HuH-7.5 (cell line): ENCODE measurements at places on chromosomes 13 and 19.

DNA sequence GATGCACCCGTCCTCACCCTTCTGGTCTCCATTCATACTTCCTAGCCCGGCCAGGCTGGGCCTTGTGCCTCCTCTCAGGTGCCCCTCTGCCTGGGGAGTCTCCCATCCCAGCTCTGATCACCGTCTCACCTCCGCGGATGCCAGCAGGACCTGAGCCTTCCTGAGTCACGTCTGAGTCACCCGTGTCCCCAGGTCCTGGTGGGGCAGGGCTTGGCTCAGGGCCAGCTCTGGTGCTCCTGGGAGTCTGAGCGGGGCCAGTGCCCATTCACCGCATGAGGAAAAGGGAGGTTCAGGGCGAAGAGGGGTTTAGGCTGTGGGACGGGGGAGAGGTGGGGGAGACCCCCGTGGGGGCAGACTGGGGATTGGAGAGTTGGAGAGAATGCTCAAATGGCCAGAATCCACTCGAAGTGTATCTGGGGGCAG lies 593 bp downstream of the ATP8B3 start:
- DNase-seq, result peak; percentile 70

GRCh38 chr19:21474671-21475181 lies 30.7 kb upstream of the ZNF429 start:
- DNase-seq, result no peak

- no peak for DNase-seq
Observed at GRCh38 chr19:23420824-23421223, 25.6 kb upstream of the ZNF91 start.

DNA sequence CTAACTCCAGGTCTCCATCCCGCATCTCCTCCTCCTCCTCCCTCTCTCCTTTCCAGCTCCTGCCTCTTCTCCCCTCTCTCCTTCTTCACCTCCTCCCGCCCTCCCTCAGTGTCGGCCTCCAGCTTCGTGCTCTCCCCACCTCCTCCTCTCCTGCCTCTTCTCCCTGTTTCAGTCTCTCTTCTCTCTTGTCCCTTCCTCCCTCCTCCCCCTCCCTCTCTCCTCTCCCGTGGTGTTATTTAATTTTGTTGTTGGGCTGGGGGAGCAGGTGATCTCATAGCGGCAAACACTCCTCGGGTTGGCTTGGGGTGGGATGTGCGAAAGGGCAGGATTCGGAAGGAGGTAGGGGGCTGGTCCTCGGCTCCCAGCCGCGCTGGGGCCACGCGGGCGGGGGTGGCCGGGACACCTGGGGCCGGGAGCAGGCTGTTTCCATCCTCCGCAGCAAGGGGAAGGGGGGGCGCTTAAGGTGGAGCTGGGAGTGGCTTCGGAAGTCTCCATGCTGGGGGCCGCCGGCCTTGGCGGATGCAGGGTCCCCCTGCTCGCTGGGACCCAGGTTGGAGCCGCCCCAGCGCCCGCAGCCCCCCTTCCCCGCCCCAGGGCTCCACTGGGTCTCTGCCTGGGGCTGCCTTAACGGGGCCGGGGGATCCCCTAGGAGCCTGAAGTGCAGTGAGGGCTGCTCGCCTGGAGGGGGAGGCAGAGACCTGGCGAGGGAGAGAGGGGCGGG lies at the start of gene CA11:
TSS of gene CA11 (minus strand) at position 187 of the 721 bp plus-strand sequence. CDS start 555 bp downstream, outside the sequence.
- DNase-seq, result peak; percentile 96

- DNase-seq, result no peak
Observed at GRCh38 chr19:41707502-41707812, 969 bp upstream of the CEACAM5 start.

DNA sequence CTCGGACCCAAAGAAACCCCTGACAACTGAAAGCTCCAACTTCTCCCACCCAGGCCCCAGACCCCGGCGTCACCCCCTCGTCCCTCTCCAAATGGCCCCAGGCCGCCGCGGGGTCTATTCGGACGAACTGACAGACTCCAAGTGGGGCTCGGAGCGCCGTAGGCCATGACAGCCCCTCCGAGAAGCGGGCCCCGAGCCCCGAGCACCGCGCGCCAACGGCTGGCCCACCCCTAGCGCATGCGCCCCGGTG lies 360 bp downstream of the DDX39A start:
- peak; percentile 93 for DNase-seq

- DNase-seq, result no peak
Observed at GRCh38 chr13:98842070-98842469, 89.6 kb upstream of the SLC15A1 start.

- no peak for DNase-seq
Observed at GRCh38 chr19:13669780-13670355, 94.5 kb upstream of the MRI1 start.

DNA sequence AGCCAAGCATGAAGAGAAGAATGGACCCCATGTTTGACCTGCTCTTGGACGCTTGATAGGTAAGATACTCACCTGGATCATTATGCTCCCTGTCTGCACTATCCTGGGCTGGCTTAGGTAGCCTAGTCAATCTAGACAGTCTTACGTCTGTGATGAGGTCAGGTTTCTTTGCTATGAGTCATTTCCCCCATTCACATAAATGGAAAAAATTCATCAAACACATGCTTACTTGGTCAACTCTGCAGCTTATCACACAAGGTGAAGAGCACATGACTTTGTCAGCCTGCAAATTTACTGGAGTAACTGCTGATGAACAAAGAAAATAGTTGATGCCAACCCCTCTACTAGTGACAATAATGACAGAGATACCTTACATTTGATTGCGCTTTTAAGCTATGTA lies 170.0 kb downstream of the NUFIP1 start:
- DNase-seq, result no peak

- peak; percentile 12 for DNase-seq
Observed at GRCh38 chr13:79485014-79485811, 4.3 kb downstream of the NDFIP2 start.

DNA sequence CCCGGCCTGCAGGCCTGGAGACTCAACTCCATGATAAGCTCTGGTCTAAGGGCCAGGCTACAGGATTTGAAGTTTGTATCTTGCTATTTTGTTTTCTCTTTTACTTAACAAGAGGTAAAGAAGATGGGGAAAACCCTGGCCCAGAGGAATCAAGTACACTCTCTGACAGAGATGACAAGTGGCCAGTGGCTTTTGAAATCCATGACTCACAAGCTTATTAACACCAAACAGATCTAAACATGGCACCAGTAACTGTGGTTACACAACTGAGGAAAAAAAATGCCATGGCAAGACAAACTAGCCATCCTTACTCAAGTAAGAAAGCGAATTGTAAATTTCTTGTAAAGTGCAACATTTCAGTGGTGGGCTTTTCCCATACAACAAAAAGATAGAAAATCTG lies 72.6 kb upstream of the SERTM1 start:
- no peak for DNase-seq

DNA sequence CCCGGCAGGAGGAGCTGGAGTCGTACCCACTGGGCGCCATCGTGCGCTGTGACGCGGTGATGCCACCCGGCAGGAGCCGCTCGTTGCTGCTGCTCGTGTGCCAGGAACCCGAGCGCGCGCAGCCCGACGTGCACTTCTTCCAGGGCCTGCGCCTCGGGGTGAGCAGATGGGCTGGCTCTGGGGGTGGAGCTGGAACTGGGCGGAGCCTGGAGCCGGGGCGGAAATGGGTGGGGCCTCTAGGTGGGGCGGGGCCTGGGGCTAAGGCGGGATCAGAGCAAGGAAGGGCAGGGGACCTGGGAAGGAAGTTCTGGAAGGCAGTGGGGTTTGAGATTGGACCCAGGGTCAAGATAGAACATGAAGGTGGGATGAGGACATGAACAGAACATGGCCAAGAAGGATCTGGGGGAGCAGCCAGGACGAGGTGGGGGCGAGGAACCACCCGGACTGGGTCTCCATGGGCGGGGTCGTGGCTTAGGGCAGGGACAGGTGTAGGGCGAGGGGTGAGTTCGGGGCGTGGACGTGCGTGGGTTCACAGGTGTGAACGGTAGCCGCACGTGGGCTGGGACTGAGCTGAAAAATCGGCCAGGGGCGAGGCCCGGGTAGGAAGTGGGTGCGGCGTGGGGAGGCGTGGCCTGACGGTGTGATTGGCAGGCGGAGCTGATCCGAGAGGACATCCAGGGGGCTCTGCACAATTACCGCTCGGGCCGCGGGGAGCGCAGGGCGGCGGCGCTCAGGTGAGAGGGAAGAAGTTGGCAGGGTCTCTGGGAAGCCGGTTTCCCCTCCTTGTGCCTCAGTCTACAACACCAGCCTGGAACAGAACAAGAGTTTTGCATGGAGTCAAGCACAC lies 4.7 kb downstream of the EPS8L1 start:
- peak; percentile 75 for DNase-seq

GRCh38 chr19:37928527-37929286 lies 21.7 kb downstream of the SIPA1L3 start:
- no peak for DNase-seq

DNA sequence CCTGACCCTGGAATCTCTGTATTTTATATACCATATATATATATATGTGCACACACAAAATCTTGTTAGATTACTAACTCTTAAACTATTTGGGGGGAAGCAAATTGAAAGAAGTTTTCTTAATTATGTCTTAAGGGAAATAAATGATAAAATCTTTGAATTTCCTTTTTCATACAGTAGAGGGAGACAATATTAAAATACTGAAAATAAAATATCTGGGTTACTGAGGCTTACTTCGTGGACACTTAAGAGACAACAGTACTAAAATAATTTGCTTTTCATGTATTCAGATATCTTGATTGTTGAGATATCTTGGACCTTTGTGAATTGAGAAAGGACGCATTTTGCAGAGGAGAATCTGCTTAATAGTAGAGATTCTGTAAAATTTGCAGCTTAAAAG lies 17.0 kb downstream of the SUGT1 start:
- DNase-seq, result no peak

DNA sequence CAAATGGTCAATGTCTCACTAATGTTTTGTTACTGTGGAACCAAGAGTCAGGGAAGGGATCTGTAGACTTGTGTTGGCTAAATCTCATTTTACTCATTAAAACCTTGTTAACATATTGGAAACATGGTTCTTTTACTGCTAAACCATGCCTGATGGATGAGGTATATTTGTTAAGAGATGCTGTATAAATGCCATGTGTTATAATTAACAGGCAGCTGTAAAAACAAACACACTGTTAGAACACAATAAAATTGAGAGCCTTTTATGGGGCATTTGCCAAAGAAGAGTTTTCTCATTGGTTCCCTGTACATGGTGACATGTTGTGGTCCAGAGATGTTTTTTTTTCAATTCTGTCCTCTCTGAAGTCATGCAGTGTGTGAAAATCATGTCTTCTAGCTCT lies 121.9 kb downstream of the ESD start:
- no peak for DNase-seq

- no peak for DNase-seq
Observed at GRCh38 chr13:31179754-31180153, 18.1 kb upstream of the HSPH1 start.

DNA sequence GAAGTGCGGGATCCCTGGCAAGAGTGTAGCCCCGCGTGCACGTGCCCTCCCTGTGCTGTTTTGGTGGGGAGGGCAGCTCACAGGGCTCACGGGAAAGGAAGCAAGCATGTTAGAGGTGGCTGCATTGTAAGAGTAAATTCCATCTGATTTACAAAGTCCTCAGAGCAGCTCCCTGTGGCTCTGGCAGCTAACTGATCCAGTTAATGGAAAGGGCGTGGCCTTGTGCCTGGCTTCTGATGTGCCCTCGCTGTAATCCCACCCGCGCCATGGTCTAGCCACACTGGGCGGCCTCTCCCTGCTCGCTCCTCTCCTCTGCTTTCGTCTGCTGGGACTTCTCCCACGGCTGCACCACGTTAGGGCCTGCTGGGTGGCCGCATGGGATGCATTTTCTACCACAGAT lies 258.5 kb downstream of the FGF9 start:
- no peak for DNase-seq

DNA sequence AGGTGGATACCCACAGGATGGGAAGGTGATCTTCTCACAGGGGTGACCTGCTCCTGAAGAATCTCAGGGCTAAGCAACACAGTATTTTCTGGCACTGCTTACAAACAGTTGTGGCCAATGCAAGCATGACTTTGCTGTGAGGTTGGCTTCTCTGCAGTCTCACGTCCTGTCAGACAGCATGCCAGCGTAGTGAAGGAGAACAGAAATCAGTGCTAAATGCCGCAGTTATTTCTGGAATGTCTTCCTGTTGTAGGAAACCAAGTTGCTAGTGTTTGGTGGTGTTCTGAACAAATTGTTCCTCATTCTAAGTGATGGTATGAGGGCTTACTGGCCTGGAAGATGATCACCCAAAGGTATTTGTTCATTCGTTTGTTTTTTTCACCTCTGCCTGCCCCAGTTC lies 320.1 kb downstream of the MTUS2 start:
- DNase-seq, result no peak

DNA sequence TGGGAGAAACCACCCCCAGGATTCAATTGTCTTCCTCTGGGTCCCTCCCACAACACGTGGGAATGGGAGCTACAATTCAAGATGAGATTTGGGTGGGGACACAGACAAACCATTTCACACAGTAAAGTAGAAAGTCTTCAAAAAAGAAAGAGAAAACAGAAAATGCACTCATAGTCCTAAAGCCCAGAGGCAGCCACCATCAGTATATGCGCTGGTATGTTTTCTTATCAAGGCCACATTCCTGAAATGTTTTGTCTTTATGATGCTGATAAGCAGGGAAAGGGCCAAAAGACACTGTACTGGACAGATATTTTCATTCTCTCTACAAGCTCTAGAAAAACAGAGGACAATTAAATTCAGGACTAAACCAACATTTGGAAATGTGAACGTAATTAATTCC lies 375.8 kb upstream of the TSHZ3 start:
- DNase-seq, result no peak

- DNase-seq, result no peak
Observed at GRCh38 chr19:2150794-2151338, 500 bp downstream of the AP3D1 start.

DNA sequence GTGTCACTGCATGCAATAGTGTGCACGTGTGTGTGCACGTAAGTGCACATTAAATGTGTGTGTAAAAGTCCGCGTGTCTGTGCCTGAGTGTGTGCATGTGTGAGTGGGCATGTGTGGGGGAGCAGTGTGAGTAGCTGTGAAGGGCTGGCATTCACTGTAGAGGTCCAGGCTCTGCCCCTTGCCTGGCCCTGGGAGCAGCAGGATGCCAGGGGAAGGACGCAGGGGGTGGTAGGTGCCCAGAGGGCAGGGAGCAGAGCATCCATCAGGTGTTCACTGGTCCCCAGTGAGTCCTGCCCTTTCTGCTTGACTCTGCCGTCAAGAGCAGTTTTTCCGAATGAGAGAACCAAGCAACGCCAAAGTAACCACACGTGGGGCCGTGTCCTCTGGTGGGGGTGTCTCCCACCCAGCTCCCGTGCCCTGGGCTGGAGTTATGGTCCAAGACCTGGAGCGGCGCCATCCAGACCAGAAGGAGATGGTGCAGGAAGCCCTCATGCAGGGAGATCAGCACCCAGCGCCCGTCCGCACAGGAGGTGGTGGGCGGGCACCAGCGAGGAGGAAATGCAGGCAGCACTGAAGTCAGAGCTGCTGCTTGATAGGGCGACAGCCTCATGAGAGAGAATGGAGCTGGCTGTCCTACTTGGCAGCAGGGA lies 68.5 kb downstream of the TEX29 start:
- no peak for DNase-seq

DNA sequence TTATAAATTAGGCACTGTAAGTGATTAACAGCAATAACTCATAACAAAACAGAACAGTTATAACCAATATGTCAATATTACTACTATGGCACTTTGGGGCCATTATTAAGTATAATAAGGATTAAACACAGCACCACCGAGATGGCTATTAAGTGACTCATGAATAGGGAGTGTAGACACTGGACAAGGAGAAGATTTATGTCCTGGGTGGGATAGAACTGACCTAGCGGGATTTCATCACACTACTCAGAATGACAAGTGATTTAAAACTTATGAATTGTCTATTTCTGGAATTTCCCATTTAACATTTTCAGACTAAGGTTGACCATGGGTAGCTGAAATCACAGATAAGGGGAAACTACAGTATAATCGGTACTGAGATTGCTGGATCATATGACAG lies 79.0 kb upstream of the SLC7A1 start:
- DNase-seq, result no peak
